ENCODE measurements at places on chromosomes 5 and 9.

GRCh38 chr5:33474004-33474403 is 33.2 kb downstream of the TARS1 start:
- DNase-seq, result no peak

DNA sequence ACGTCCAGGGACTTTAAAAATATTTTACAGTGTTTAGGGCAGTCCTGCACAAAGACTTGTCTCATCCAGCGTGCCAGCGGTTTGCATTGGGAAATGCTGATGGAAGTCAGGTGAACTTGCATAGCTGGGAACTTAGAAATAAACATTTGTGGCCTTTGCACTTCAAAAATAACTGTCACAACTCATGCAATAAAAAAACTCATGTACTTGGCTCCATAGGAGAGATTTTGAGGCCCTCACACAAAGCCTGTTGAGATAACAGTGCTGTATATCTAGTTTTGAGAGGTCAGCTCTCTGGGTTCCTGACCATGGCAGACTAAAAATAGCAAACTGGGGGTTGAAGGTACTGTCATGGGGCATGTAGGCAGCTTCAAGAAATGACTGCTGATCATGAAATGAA is 5.5 kb downstream of the COMMD10 start:
- DNase-seq, result no peak

DNA sequence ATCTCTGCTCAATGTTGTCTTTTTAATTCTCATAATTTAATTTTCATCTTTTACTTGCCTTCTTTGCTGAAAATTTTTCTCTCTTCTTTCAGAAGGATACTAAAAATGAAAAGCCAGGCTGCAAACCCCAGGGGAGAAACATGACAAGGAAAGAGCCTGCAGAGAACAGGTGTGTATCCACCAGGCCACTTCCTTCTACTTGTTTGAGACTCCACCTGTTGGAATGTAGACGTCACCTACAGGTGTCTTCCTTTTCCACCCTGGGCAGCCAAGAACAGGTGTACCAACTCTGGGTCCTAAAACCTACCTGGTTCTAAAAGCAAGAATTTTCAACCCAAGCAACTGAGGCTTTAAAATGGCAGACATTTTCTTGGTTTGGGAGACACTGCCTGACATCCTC is 166.8 kb downstream of the ATP10B start:
- DNase-seq, result no peak

DNA sequence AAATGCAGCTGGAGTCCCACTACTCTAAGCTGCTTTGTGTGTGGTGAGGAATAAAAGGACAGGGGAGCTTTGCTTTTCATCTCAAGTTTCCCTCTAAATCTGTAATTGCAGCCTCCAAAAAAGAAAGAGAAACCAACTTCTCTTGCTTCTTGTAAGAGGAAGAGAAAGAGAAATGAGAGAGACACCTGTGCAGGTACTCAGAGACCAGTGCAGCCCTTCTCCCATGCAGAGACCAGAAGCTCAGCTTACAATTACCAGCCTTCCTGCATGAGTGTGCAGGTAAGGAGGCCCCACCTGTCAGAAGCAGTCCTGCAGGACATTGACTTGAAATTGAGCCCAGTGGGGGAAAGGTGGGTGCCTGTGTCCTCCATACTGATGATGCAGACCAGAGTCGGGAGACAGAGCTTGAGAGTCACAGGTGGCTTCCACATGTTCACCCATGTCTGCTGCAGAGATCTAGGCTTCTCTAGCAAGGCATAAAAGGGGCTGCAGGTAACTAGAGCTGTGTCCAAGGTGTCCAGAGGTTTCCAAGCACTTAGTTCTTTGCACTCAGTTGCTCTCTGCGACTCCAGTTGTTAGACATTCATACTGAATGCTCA is 15.3 kb upstream of the MED10 start:
- DNase-seq, result no peak

GRCh38 chr5:138755084-138755748 is 2.0 kb downstream of the CTNNA1 start:
- no peak for DNase-seq

- DNase-seq, result no peak
Measured at GRCh38 chr5:176614805-176615478, 5.0 kb upstream of the GPRIN1 start.

GRCh38 chr5:2251751-2252150 is 369.0 kb upstream of the IRX4 start:
- no peak for DNase-seq

DNA sequence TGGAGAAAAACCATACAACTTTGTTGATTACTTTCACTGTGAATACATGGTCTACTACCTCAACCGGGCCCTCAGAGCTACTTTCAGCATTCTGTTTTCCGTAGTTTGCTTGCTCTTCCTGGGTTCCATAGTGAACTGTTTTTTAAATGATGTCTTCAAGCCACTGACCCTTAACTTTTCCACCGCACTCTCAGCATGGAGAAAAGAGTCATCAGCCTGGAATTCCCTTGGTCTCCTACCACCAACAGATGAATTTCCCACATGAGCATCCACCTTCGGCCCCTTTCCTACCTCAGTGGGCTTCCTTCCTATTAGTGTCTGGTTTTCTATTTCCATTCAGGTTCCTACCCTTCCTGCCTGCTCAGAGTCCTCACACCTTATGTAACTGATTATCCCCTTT is 135.9 kb upstream of the ADAMTSL1 start:
- no peak for DNase-seq

- no peak for DNase-seq
Measured at GRCh38 chr9:10251490-10251889, 361.3 kb downstream of the PTPRD start.

- no peak for DNase-seq
Measured at GRCh38 chr5:168740092-168740800, 161.1 kb upstream of the PANK3 start.

- no peak for DNase-seq
Measured at GRCh38 chr5:146069780-146070099, 35.6 kb downstream of the PLAC8L1 start.

DNA sequence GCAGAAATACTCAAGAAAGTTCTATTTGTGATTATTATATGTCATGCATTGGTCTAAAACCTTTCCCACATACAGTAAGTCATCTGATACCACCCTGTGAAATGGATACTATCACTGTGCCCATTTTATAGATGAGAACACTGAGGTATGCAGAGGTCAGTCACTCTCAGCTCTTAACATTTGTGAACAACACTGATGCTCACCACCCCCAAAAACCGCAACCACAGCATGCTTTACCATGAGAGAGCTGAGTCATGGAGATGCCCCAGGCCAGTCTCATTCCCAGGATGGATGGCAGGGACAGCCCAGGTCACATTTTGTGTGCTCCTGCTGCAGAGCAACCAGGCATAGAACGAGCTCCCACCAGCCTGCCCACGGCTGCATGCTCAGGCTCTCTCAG is 53.5 kb upstream of the IRX1 start:
- DNase-seq, result no peak

DNA sequence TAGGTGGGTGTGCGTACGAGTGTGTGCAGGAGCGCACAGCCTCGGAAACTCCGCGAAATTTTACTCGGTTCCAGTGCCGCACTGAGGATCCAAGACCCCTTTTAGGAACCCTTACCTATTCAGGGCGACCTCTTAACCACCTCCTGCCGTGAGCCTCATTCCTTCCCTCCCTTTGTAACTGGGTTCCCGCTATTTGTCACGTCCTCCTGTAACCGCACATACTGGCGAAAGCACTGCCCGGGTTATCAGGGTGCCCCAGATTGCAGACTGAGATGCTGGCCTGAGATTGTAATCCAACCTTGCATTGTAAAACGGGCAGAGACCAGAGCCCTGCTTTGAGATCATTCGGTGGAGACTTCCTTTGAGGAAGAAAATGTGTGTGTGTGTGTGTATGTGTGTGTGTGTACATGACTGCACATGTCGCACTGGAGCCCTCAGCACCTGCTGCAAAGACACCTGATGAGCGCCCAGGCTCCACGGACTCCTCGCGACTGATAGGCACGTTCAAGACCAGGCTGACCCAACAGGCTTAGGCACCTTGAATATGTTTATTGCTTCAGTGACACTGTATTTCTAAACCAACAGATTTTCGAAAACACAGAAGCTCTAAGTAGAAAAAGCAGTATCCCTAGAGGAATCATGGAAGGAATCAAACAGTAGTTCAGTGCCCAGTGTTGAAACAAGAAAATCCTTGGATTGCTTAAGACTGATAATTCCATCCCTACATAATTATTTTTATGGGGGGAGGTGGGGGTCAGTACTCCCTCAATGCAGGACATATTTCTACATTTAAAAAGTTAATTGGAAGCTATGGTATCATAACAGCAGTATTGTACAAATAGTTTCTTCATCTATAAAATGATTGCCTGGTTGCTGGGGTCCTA is 86.5 kb upstream of the TNFAIP8 start:
- DNase-seq, result no peak

- DNase-seq, result no peak
Measured at GRCh38 chr9:109107402-109108240, 12.1 kb downstream of the TMEM245 start.

DNA sequence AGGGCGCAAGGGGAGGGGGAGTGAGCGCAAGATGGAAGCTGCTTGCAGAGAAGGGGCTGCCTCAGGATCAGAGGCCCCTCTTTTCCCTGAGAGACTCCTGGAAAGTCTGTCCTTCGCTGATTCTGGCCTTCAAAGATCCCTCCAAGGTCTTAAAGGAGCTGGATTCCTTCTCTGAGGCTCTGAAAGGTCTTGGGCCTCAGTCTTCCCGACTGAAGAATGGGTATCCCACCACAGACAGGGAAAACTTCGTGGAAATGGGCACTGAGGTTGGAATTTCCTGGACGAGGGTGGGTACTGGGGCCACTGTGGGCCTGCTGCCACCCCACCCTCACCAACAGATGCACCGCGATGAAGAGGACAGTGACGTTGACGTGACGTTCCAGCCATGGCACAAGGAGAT is 3.1 kb downstream of the PTRH1 start:
- DNase-seq, result no peak

DNA sequence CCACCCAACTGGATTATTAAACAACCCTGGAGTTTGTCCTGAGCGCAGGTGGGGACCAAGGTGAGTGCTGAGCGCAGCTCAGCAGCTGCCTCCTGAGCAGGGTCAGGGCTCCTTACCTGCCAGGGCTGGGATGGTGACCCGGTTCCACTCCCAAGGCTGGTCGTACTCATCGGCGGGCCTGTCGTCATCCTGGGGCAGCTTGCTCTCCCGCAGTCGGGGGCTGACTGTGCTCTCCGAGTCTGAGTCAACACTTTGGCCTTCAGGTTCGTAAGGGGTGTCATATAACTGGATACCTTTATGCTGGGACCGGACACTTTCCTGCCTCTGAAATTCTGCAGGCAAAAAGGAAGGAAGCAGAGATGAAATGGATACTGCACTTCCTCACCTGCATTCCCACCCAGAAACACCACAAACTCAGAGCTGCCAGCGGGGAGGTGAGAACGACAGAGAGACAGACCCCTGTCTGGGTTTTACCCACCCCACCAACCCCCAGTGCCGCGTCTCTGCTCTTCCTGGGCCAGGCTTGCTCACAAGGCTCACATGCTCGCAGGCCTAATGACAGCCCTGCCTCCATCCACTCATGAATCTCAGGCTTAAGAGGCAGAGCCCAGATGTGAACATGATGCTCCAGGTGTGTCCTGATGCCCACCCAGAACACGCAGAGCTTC is 70.7 kb upstream of the SLC25A51 start:
- DNase-seq, result no peak

DNA sequence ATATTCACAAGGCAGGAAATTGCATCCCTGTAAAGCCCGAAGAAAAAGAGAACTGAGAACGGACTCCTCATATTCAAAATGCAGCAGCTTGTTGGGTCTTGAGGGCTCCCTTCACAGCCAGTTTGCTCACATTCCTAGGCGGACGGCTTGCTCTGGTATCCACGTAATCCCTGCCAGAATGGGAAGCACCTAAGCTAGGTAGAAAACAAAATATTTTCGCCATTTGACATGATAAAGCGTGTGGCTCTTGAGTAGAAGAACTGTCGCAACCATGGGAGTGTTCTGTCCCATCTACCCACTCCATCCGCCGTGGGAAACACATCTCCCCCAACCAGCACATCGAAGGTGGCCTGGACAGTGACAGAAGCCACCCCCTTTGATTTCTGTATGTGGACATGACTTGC is 183.1 kb downstream of the GAS1 start:
- DNase-seq, result no peak

- DNase-seq, result no peak
Measured at GRCh38 chr9:34027845-34028574, 20.7 kb downstream of the UBAP2 start.

- DNase-seq, result no peak
Measured at GRCh38 chr5:125560476-125561225, 814.2 kb upstream of the ZNF608 start.

DNA sequence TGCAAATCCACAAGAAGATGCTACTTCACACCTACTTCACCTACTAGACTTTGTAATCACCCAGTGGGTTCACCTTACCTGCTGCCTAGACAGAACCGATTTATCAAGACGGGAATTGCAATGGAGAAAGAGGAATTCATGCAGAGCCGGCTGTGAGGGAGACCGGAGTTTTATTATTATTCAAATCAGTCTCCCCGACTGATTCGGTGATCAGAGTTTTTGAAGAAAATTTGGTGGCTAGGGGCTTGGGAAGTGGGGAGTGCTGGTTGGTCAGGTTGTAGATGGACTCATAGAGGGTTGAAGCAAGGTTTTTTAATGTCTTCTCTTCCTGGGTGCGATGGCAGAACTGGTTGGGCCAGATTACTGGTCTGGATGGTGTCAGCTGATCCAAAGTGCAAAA is 23.4 kb downstream of the SFXN1 start:
- DNase-seq, result no peak

- DNase-seq, result no peak
Measured at GRCh38 chr5:13601112-13601511, 343.4 kb downstream of the DNAH5 start.

DNA sequence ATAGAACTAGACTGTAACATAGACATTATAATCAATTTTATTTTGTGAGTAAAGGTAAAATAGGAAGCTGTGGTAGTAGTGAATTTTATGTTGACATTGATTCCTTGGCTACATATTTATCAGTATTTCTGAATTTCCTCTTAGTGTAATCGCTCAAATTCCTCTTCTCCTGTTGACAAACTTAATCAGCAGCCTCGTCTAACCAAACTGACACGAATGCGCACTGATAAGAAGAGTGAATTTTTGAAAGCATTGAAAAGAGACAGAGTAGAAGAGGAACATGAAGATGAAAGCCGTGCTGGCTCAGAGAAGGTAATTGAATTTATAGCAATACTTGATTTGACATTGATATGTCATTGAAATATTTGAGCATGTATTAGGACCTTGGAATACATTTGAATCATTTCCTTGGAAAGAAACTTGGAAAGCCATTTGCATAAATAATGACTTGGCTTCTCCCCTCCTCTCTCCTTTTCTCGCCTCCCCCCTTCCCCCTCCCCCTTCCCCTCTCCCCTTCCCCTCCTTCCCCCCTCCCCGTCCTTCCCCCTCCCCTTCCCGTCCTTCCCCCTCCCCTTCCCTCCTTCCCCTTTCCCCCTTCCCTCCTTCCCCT is 75.5 kb downstream of the GPBP1 start:
- DNase-seq, result no peak
